ENCODE measurements at places on chromosomes 7 and 10.

GRCh38 chr10:129760416-129760815 lies 203.7 kb downstream of the EBF3 start:
- no peak for DNase-seq

- DNase-seq = no peak
Measured at GRCh38 chr10:118012952-118013525, 33.7 kb downstream of the RAB11FIP2 start.

DNA sequence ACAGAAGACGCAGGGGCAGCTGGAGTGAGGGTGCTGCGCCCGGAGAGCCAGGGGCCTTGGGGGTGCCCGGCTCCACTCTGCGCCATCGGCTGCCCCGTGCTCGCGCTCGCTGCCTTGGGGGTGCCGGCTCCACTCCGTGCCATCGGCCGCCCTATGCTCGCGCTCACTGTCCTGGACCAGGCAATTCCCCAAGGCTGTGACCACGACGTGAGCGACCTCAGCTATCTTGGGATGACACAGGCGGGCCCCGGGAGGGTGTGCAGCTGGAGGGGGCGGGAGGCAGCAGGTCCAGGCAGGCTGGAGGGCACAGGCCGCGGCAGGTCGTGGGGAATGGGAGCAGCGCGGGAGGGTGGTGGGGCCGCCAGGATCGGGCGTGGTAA lies 29.7 kb downstream of the CYP2W1 start:
- no peak for DNase-seq

DNA sequence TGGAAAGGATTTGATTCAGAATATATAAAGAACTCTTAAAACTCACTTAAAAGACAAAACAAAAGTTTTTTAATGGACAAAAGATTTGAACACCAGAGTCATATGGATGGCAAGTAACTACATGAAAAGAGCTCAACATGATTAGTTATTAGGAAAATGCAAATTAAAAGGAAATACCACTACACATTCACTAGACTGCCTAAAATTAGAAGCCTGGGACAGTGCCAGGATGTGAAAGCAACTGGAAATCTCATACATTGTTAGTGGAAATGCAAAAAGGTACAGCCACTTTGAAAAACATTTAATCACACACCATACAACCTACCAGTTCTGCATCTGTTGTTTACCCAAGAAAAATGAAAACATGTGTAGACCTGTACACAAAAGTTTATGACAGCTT lies 48.8 kb downstream of the RALA start:
- no peak for DNase-seq

GRCh38 chr7:140926021-140926817 lies 1.5 kb upstream of the BRAF start:
- no peak for DNase-seq

- no peak for DNase-seq
Measured at GRCh38 chr10:35768011-35768410, 125.9 kb upstream of the FZD8 start.

Data from stimulated activated CD4-positive, alpha-beta T cell treated with anti-CD3 and anti-CD28 coated beads, Interleukin-4, amount 100 ng/mL, for 4 hours (primary cell).